NB4 (cell line): ENCODE measurements at places on chromosomes 3 and 15.
A peak's percentile ranks its signal among the peaks of the same experiment; 100 is the strongest.

GRCh38 chr3:64508140-64508539 is 179.7 kb downstream of the ADAMTS9 start:
- DNase-seq: no peak

DNA sequence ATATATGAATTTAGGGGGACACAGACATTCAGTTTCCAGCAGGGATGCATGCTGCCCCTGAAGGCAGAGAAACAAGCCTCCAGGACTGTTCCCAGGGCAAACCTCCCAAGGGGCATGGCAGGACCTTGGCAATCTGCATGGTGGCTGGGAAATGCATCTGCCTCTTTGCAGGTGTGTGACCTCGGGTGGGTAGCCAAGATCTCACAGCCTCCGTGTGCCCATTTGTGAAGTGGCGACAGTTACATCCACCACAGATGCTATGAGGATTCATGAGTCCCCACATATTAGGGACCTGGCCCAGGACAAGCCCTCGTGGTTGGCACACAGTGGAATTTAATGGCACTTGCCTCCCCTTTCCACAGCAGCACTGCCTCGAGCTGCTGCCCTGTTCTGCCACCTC is 29.9 kb downstream of the SLC28A1 start:
- no peak for DNase-seq

DNA sequence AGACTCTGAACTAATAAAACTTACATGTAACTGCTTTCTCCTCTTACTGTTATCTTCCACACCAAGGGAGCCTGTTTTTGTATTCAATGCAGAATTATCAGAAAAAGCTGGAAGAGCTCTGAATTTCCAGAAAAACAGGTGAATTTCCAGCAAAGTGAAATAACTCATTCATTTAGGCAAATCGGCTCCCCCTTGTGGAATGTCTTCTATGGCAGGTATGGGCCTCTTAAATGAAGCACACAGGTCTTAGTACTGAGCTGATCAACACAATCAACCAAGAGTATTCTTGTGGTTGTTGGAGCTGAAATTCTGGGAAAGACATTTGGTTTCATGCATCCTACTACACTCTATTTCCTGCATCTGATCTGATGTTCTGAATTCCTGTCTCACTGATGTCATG is 31.0 kb upstream of the PTPRG start:
- peak; percentile 18 for DNase-seq

DNA sequence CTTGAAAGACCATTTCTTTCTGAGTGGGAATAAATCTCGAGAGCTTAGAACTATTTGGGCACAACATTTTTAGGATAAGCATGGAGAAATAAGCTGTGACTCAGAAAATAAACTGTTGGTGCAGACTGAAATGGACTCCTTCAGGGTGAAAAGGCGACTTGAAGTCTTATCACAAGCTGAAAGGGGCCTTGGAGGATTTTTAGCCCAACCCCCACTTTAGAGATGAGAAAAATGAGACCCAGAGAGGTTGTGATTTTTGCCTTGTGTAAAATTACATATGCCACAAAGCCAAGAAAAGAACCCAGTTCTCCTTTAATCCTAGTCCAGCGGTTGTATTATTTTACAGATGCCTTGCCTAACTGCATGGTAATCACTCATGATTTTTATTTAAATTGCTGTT is 1.5 kb downstream of the ATP1B3 start:
- DNase-seq: peak; percentile 49

DNA sequence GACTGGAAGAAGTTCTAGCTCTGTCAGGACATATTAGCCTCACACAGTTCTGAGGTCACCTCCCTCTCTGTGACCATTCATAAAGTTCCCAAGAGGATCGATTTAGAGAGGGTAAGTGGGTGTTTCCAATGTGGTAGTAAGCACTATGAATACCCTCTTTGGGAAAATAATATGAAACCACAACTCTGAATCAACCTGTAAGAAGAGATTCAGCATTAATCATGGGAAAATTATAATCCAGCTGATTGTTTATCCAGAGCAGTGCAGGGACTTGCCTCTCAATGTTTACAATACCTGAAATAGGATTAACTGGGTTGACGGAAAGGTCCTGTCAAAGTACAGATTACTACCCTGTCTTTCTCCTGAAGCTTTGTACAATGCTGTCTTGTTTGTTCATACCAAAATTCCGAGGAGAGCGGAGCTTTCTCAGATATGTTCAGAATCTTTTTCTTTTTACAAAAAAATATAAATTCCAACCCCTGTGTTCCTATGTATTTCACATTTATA is 302.9 kb upstream of the DPPA4 start:
- no peak for DNase-seq

DNA sequence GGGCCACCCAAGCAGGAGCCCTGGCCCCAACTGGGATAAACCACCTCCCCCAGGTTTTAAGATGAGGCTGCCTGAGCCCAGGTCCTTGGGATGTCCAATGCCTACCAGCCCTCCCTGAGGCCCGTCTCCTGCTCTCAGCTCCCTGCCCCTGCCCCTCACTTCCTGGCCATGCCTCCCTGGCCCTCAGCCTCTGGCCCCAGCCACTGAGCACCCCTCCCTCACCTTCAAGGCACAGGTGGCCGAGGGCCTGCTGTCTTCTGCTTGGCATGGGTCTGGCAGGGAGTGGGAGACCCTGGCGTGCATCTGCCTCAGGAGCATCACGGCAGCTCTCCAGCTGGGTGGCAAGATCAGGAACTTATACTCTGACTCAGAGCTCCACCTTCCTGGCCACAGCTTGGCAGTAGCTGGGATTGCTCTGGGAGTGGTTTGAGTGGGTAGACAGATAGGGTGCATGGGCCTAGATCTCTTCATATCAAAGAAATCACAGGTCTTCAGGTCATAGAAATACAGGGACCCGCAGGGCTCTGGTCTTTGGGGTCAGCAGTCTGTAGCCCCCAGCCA is at the start of gene PLA2G4E:
Gene PLA2G4E, minus strand, starts transcription at position 330 of the 561 bp plus-strand sequence. Its CDS starts 12 bp downstream, at position 318.
- DNase-seq: no peak

GRCh38 chr3:167653760-167654159 is at the start of gene WDR49:
Gene WDR49 (minus strand): TSS chr3:167653942. CDS start chr3:167653425, 517 bp downstream.
- peak; percentile 10 for DNase-seq

DNA sequence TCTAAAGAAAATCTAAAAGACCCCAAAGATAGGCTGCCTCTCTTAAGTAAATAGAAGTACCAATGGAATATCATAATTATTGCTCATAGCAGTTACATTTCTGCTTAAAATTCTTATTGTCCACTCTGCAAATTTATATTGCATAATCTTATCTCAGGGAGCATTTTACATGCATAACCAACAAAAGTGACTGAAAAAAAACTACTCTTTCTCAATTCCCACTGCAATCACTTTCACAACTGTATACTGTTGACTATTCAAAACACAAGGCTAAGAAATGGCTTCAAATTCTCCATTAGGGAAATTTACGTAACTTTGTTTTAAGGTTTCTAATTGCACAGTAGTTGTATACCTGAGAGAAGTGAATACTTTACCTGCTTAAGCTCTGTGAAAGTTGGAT is 56.3 kb downstream of the HMG20A start:
- no peak for DNase-seq

DNA sequence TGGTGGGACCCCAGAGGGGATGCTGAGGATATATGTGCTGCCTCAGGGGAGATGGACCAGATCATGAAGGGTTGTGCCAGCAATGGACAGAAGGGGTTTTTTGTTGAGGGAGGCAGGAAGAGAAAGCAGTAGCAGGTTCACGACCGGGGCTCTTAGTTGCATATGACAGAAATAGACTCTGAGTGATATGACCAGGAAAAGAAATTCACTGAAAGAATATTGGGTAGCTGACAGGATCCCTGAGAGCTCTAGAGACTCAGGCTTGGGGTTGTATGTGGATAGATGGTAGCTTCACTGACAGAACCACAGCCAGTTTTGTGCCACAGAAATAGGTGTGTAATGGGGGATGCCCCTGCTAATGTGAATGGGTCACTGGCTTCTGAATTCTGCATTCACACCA is 241.6 kb downstream of the ZNF621 start:
- DNase-seq: no peak

- no peak for DNase-seq
These were observed 217.7 kb downstream of the MEIS2 start for GRCh38 chr15:36882487-36883131.

- DNase-seq: peak; percentile 27
These were observed 269.1 kb downstream of the SCAPER start for GRCh38 chr15:76636059-76636458.

DNA sequence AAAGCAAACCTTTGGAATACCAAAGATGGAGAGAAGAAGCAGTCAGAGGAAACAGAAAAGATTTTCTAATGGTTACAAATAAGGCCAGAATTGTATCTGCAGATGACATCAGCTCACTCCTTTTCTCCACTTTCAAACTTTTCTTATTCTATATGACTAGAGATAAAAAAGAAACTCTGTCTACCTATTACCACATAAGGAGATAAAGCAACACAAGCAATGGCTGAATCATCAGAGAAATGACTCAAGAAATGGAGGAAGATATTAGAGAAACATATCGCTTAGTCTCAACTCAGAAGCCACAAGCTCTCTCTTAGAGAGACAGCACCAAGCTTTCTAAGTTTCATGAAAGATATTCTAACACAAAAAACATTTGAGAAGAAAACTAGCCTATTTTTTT is 784.0 kb downstream of the ZPLD1 start:
- no peak for DNase-seq

DNA sequence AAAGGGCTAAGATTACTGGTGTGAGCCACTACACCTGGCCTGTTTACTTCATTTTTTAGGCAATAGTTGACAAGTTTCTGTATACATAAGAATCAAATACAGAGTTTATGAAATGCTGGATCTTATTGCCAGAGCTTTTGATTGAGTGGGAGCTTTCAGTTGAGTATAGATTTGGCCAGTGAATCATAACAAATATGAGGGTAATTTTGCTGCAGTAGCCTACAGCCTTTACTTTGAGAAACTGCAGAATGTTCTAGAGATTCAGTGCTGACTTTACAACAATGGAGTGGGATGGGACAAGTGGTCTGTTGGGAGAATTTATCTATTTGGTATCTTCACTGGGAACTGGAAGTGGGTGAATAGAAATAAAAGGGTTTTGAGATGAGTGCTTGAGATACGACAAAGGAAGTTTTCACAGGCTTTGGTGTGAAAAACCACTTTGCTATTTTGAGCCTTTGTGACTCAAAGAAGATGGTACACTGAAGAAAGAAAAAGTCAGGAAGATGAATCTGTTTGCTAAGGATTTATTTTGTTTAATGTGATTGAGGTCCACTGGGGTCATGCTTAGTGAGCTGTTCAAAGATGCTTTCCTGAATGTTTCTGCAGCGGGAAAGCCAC is 227.8 kb downstream of the UBE2E2 start:
- DNase-seq: no peak

DNA sequence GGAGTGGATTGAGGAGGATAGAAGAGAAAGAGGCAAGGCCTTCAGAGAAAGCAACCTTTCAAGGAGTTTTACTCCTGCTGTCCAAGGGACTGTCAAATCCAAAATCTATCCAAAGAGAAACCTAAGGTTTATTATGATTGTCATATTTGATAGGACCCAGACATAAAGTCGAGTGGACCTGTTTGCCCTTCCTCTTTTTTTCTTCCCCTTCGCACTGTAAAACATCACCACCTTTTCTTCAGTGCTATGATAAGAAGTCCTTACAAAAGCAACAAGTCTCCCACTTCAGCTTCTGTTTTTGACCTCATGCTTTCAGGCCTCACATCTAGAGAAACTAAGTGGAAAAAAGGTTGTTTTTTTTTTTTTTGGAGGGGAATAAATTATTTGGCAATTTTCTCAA is 73.0 kb downstream of the TRPC1 start:
- peak; percentile 8 for DNase-seq

DNA sequence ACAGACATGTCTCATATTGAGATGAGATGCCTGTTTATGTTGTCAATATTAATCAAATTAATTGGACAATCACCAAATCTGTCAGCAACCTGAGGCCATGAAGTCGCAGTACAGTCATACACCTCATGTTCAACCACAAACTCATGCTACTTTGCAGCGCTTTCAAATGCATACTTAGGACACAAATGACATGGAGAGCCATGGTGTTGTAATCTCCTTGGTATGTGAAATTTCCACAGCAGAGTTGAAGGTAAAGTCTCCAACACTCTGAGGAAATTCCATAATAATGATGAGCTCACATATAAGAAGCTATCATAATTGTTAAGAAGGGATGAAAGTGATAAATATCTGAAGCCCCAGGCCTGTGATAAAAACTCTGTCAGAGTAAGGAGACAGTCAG is 873.9 kb downstream of the MCTP2 start:
- no peak for DNase-seq

GRCh38 chr3:165503825-165504224 is 307.6 kb upstream of the SLITRK3 start:
- no peak for DNase-seq

DNA sequence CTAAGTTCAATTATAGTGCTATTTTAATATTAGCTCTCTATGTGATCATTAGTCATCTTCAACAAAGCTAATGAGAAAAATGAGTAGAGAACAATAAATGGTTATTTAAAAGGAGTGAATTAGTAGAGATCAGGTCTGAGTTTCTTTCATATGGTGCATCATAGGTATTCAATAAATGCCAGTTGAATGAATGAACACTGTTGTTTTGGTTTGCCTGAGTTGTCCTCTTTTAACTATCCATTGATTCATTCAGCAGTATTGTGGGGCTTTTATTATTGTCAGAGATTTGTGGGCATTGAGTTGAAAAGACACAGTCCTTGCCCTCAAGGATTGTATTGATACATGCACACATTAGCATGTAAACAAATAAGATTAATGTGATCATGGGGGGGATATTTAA is 88.2 kb downstream of the AGBL1 start:
- no peak for DNase-seq

DNA sequence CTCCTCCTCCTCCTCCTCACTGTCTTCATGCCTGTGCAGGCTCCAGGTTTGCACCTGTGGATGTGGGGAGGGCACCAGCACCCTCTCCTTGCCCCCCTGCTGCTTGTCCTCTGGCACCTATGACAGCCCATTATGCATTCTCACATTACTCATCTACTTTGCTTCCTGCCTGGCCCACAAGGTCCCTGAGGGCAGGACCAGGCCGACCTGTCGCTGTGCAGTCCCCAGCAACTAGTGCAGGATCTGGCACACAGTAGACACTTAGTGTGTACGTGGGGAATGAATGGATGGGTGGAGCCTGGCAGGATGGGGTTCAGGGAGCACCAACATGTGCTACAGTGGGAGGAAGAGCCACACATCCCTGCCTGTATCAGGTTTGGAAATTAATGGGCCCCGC is 58.3 kb upstream of the TMEM115 start:
- DNase-seq: peak; percentile 37

GRCh38 chr15:89164712-89165211 is 56.6 kb downstream of the RLBP1 start:
- DNase-seq: no peak

DNA sequence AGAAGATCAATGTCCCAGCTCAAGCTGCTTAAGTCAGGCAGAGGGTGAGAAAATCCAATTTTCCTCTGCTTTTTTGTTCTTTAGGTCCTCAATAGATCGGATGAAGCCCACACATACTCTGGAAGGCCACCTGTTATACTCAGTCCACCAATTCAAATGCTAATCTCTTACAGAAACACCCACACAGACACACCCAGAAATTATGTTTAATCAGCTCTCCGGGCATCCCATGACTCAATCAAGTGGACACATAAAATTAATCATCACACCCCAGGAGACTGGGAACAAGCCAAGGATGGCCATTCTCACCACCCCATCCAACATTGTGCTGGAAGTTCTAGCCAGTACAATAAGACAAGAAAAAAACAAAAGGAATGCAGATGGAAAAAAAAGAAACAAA is 67.8 kb upstream of the SLC24A5 start:
- no peak for DNase-seq

- no peak for DNase-seq
These were observed 116.3 kb downstream of the DTWD1 start for GRCh38 chr15:49737127-49737526.
